ENCODE measurements at places on chromosomes 1 and 21.

- DNase-seq = no peak
Measured at GRCh38 chr1:100597061-100597741, 59.3 kb downstream of the GPR88 start.

DNA sequence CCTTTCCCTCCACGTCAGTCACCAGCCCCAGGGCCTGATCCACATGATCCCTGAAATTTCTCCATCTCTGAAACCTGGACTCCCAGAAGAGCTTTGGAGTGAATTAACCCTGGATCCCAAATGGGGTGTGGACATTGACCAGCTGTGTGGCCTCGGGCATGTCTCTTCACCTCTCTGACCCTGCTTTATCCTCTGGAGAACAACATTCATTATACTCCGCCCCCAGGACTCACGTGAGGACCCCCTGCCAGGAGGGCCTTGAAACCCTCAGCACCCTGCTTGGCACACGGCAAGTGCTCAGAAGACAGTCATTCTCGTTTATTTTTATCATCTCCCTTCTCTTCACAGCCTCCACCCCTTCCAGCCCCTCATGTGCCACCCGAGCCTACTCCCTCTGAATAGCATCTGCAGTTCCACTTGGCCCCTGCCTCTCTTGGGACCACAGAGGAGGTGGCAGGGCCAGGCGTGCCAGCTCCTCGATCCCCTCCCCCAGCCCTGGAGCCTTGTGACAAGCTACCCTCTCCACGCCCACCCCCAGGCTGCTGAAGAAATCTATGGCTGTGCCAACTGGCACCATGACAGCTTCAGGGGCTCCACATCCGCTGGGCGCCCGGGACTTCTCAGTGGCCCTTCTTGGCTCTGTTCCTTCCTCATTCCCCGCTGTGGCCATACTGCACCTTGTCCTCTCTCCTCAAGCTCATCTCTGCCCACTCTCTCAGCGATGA lies 18.0 kb downstream of the ADGRB2 start:
- no peak for DNase-seq

DNA sequence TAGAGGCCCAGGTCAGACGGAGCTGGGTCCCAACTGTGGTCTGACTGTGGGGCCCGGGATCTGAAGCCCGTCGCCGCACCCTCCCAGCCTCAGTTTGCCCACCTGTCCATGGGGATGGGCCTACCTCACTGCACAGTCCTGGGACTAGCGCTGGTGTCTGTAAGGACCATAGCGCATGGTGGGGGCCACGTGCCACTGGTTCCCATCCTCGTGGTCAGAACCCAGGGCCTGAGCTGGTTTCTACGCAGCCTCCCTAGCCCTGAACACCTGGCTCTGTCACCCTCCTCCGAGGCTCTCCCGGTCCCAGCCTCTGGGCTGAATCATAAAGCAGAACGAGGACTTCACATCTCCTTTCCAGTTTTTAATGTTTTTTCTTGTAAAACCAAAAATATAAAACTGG lies 46.7 kb downstream of the DMRTB1 start:
- no peak for DNase-seq

GRCh38 chr1:230317823-230318819 lies 108.0 kb downstream of the PGBD5 start:
- DNase-seq = no peak

GRCh38 chr1:118979754-118980575 lies 8.2 kb downstream of the TBX15 start:
- no peak for DNase-seq

GRCh38 chr1:66444438-66445265 lies 89.3 kb upstream of the SGIP1 start:
- DNase-seq = no peak

DNA sequence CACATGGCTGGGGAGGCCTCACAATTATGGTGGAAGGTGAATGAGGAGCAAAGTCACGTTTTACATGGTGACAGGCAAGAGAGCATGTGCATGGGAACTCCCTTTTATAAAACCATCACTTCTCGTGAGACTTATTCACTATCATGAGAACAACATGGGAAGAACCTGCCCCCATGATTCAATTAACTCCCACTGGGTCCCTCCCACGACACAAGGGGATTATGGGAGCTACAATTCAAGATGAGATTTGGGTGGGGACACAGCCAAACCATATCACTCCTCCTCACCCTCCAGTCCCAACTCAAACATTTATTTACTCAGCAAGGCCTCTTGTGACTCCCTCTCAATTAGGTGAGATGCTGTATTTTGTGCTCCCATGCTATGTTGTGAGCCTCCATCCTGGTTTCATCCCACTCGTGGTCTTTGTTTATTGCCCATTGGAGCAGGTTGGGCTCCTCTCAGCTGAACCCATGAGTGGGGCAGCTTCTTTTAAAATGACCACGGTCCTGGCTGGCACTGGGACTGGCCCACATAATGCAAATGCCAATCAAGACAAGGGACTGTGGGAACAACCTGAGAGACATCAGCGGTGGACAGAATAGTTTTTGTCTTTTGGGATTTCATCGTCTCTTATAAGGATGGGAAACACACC lies 28.8 kb downstream of the IRF2BP2 start:
- DNase-seq = no peak

GRCh38 chr1:7207875-7208646 lies 422.8 kb downstream of the CAMTA1 start:
- no peak for DNase-seq

DNA sequence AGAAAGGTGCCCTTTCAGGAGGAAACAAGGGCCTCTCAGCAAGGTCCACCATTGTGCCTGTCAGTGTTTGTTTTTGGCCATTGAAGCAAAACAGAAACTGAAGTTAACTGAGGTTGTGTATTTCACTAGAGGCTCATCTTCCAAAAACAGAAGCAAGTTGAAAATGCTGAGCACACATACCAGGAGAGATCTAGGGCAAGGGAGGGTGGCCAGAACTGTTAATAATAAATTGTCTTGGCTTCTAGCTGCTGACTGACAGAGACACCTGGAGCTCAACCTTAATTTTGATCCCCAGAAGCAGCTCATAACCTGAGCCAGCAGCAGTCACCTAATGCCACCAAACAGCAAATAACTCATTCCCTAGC lies 5.2 kb downstream of the AGMAT start:
- no peak for DNase-seq

DNA sequence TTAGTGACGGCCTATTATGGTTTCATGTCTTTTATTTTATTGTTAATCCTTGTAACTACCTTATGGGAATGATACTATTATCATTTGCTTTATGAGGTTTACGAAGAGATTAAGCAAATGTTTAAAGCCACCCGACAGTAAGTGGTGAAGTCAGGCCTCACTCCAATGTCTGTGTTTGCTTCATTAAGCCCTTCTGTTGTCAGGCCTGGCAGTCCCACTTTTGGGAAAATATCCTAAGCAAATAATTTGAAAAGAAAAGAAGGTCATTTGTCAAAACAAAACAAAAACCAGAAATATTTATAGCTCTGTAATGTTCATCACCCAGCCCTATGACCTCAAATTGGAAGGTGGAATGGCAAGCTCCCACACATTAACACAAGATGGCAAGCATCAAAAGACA lies 40.7 kb upstream of the USP24 start:
- no peak for DNase-seq

DNA sequence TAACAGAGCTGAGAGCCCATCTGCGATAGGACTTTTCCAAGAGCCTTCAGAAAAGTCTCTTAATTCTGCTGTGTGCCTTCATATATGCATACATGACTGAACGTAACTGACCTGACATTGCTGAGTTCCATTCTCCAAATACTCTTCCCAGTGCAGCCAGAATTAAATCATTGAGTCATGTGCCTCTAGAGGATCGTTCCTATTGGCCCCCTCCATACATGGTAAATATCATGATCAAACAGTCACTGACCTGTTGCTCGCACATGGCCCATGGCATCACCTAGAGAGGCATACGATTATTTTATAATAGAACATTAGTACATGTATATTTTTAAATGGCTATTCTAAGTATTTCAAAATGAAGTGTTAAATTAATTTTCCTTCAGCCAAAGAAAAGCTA lies 186.8 kb downstream of the PBX1 start:
- DNase-seq = no peak

DNA sequence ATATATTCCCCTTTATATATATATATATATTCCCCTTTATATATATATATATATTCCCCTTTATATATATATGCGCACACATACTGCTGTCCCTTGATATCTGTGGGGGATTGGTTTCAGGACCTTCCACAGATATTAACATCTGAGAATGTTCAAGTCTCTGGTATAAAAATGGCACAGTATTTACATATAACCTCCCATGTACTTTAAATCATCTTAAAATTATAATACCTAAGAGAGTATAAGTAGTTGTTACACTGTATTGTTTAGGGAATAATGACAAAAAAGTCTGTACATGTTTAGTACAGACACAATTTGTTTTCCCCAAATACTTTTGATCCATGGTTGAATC lies 45.8 kb downstream of the NR5A2 start:
- no peak for DNase-seq

DNA sequence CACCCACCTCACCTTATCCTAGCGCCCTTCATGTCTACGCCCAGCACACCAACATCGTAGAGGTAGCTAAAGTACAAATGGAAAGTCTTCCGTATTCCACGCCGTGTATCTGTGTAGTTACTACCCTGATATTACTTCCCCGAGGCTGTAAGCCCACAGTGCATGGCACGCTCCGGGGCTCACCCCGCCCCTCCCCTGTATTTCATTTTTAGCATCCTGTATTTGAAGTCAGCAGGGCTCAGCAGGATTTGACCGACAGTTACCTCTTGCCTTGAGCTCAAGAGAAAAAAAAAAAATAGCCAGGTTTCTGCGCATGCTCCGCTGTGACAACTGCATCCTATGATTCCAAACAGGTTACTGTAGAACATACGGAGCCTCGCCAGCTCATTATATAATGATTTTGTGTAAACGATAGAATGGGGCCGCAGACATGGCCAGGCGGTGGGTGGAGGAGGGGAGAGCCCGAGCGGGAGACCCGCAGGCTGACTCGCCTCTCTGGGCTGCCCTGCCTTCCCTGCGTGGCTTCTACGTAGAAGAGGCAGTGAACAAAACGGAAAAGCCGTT lies 1.3 kb downstream of the ABCG1 start:
- DNase-seq = peak; percentile 93

DNA sequence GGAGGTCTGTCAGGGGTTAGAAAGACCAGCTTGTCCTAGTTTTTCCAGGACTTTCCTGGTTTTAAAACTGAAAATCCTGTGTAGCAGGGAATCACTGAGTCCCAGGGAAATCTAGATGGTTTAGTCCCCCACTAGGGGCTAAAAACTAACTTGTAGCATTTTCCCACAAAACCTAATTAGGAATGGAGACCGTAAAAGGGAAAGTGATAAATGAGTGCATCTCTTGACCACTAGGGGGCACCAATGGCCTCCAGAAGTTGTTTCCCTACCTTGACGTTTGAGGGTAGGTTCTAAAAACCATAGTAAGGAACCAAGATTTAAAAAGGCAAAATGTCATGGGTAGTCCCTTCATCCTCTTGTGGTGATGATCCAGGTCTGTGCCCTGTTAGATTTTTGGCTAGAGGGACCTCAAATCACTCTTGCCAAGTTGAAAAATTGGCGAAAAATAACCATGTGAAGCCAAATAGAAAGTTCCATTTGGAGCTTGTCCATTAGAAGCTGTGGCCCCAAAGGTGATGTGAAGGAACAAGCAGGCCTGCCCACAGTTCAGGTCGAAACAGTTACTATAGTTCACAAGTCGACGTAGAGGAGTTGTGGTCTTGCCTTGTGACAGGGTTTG lies 24.5 kb downstream of the CLIC6 start:
- DNase-seq = peak; percentile 19

- DNase-seq = no peak
Measured at GRCh38 chr1:88022516-88022915, 661.6 kb upstream of the PKN2 start.

DNA sequence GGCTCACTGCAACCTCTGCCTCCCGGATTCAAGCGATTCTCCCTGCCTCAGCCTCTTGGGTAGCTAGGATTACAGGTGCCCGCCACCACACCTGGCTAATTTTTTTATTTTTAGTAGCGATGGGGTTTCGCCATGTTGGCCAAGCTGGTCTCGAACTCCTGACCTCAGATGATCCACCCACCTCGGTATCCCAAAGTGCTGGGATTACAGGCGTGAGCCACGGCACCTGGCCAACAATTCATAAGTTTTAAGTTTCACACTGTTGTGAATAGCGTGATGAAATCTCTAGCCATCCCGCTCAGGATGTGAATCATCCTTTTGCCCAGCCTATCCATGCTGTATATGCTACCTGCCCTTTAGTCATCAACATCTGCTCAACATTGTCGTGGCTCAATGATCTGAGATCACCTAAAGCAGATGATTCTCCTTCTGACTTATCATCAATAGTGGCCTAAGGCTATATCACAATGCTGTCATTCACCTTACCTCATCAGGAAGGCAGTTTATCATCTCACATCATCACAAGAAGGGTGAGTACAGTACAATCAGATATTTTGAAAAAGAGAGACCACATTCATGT lies 2.6 kb downstream of the PFDN2 start:
- no peak for DNase-seq

DNA sequence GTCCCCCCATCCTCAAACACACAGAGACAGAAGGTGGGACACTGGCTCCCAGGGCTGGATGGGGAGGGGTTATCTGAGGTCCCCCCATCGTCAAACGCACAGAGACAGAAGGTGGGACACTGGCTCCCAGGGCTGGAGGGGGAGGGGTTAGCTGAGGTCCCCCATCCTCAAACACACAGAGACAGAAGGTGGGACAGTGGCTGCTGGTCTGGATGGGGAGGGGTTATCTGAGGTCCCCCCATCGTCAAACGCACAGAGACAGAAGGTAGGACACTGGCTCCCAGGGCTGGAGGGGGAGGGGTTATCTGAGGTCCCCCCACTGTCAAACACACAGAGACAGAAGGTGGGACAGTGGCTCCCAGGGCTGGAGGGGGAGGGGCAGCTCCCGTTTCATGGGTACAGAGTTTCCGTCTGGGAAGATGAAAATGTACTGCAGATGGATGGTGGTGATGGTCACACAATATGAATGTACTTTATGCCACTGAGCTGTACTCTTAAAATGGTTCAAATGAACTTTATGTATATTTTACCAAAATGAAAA lies 69.2 kb downstream of the SCCPDH start:
- DNase-seq = no peak

DNA sequence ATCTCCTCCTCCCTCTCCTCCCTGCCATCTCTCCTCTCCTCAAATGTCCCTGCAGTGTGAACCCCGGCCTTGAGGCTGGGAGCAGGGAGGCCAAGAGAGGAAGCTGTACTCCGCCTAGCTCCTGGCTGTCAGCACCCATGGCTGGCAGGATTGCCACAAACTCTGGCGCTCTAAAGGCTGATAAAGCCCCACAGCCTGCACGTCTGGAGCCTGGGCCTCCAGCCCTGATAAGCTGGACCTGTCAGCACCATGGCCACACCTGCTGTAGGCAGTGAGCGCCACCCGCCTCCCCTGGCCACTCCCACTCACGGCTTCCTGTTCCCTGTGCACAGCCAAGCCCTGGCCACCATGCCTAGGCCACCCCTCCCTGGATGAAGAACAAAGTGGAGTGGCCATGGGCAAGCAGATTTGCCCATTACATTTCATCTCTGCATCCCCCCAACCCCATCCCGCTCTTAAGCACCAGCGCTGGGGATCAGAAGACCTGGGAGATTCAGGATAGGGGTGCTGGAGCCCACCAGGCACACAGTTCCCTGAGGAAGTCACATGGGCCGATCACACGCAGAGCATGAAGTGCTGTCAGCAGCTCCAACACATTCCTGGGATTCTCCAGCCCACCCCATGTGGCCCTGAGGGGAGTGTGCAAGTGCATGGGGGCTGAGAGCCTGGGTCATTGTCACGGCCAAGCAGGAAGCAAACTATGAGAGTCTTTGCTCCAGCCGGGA lies 24.2 kb upstream of the NPPB start:
- no peak for DNase-seq

- DNase-seq = no peak
Measured at GRCh38 chr1:87754139-87754538, 425.5 kb downstream of the LMO4 start.

- no peak for DNase-seq
Measured at GRCh38 chr1:2237773-2238172, 9.7 kb downstream of the SKI start.

All from T-helper 1 cell (primary cell).